Motor neuron (in vitro differentiated cells): ENCODE measurements at places on chromosomes 7 and 10.

GRCh38 chr10:56662765-56663447, 301.8 kb upstream of the ZWINT start:
- no peak for ATAC-seq

DNA sequence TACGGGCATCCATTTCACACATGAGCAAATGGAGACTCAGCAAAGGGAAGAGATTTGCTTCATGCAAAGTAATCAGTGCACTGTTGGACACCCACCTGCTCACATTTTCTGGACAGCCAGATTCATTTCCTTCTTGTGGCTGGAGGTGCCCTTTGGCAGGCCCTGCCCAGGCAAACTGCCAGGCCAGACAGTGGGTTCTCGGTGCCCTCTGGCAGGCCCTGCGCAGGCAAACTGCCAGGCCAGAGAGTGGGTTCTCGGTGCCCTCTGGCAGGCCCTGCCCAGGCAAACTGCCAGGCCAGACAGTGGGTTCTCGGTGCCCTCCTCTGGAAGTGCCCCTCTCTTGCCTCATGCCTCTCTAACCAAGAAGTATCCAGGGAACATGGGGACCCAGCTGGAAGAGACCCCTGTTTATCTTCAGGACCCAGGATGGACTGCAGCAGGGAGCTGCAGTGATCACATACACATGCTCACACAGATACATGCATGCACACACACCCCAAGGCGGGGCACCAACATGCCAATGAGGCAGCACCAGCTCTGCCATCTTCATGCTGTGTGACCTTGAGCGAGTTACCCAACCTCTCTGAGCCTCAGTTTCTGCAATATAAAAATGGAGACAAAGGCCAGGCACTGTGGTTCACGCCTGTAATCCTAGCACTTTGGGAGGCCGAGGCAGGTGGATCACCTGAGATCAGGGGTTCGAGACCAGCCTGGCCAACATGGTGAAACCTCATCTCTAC, 67.1 kb downstream of the OAT start:
- ATAC-seq = no peak

DNA sequence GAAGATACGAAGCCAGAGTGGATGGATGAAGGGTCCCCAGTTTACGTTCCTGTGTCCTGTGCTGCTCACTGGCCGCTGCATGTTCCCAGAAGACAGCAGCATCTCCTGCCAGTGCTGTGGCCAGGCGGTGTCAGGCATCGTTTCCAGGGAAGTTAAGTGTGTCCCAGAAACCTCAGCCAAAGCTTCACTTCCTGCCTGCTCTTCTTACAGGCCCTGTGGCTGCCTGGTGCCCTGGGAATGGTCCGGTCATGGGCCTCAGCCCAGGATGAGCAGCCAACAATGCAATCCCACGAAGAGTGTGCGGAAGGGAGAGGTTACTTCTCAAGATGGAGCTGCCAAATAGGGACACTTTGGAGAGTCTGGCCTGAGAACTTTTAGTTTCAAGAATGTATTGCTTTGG, 99.7 kb upstream of the TARP start:
- no peak for ATAC-seq

GRCh38 chr10:13865758-13866491, 279.2 kb downstream of the PRPF18 start:
- ATAC-seq = no peak

GRCh38 chr7:70466725-70467364, 665.1 kb upstream of the GALNT17 start:
- ATAC-seq = no peak

- no peak for ATAC-seq
These were observed 165.9 kb upstream of the NAMPT start for GRCh38 chr7:106450716-106451115.

- no peak for ATAC-seq
These were observed 61.8 kb upstream of the SP4 start for GRCh38 chr7:21365866-21366624.

GRCh38 chr7:125256446-125256845, 326.8 kb upstream of the POT1 start:
- no peak for ATAC-seq

DNA sequence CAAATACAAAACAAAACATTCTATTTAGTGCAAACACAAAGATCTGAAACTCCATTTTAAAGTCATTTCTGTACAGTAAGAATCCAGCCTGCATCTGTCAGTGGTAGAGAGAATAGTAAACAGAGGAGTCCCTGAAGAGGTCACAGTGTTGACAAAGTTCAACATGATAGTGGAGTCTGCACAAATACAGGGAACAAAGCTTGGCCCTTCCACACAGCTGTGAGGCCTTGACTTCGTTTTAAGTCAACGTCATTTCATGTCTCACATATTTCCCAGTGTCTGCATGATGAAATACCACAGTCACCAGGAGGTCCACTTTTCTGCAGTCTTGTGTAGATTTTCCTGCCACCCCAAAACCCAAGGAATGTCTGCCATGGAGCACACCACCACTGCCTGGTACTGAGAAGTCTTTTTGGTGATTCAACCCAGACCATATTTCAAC, 33.0 kb downstream of the CYP26A1 start:
- no peak for ATAC-seq

GRCh38 chr7:66376264-66376945, 171.3 kb downstream of the TPST1 start:
- no peak for ATAC-seq

DNA sequence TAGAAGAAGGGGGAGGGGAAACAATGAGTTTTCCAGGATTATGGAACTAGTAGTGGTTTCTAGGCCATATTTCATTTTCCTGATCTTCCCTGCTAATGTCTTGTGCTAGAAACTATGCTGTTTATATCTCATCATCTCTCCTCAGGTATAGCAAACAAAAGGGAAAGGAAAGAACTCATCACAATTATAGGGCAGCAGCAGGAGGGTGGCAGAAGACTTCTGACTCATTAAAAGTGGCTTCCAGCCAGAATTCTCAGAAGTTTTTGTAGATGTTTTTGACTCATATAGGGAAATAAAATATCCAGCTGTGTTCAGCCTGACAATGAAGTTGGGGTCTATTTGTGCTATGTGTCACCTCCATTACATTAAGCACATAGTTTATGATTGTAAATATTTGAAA, 6.5 kb downstream of the AHR start:
- ATAC-seq = no peak

GRCh38 chr7:23768022-23768421, 58.0 kb downstream of the STK31 start:
- ATAC-seq = no peak

DNA sequence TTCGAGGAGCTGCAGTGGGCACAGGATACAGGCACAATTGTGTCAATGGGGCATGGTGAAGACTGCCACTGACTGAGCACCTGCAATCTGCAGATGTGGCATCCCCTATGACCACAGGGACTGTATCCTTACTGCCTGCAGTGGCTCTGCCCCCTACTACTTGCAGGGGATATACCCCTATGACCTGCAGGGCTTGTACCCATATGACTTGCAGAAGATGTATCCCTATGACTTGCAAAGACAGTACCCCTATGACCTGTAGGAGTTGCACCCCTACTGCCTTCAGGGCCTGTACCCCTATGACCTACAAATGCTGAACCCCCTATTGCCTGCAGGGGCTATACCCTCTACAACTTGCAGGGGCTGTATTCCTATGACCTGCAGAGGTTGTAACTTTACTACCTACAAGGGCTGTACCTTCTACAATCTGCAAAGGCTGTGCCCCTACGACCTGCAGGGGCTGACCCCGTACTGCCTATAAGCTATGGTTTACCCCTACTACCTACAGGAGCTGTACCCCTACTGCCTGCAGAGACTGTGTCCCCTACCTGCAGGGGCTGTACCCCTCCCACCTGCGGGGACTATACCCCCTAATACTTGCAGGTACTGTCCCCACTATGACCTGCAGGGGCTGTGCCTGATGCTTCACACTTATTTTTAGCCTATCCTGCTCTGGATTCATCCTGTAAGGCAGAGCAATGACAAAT, 65.9 kb upstream of the ADAM12 start:
- no peak for ATAC-seq

DNA sequence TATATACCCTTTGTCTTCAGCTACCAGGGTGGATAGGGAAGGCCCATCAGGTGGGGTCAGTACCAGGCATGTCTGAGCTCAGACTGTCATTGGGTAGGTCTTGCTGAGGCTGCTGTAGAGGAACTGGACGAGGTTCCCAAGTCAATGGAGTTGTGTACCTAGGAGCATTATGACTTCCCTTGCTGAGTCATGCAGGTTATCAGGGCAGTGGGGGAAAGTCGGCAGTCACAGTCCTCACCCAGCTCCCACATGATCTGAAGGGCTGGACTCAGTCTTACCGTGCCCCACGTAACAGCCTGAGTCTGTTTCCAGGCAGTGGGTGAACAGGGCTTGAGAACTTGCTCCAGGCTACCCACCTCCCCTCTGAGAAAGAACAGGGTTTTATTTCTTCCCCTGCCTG, 260.8 kb upstream of the COBL start:
- no peak for ATAC-seq

GRCh38 chr7:70040970-70041766, 442.9 kb downstream of the AUTS2 start:
- no peak for ATAC-seq

DNA sequence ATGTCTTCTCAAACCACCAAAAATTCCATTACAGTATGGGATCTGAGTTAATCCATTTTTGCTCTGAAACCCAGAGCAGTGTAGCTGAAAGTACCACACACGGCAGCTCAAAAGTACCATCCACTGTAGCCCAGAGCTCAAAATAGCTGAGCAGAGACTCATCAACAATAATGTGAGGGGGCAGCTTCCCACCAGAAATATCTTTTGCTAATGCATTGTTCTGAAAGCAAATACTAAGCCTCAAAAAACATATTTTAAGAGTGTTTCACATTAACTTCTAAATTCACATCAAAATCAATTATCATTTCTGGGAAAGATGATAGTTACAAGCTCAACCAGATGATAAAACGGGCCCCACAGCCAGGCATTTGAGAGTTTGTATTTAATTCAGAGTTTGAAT, 73.7 kb downstream of the ABLIM1 start:
- ATAC-seq = no peak

DNA sequence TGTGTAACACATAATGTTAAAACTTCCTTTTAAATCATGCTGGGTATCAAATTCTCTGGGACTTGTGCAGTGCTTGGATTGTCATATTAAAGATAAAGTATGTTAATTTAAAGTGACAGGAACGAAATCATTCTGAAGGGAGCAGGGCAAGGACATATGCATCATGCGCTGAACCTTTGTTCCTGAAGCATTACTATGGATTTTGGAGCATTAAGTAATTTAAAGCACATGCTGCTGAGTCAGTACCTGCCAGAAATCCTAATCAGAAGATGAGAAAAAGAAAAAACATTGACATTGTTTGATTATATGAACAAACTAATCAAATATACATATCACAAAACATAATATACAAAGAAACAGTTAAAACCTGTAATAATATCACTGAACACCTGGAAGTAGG, 101.4 kb downstream of the MICU1 start:
- ATAC-seq = no peak

GRCh38 chr7:130865408-130866236, 131.6 kb upstream of the KLF14 start:
- no peak for ATAC-seq

DNA sequence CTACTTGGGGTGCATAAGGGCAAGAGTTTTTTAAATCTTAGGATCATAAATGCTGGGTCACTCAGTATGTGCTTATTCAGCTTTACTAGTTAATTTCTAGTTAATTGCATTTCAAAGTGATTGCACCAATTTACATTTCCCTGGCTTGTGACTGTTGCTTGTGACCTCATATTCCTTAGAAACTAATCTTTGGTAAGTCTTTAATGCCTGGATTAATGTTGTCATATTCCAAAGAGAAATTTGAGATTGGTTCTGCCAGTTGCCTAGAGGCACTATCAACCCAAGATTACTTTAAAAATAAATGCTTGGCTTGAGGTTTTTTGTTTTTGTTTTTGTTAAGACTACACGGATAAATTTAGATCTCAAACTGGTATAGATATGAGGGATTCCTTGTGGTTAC, 103.1 kb downstream of the ANK3 start:
- no peak for ATAC-seq

DNA sequence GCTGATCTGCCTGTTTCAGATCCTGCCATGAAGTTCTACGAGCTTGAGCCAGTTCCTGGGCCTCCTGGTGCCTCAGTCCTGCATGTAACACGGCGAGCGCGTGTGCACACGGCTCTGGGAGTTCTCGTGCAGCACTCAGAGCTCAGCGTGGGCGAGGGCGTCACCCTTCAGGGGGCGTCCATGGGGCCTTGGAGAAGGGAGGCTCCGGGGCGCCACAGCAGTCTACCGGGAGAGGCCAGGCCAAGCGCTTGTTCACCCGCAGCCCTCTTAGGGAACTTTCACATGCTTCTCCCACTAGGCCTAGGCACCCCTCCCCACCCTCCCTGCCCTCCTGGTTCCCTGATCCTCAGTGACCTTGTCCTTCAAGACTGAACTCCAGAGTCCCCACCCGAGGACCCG, 83.1 kb downstream of the BMS1 start:
- no peak for ATAC-seq

GRCh38 chr7:128909625-128910568, 612 bp downstream of the KCP start:
- peak; percentile 79 for ATAC-seq

DNA sequence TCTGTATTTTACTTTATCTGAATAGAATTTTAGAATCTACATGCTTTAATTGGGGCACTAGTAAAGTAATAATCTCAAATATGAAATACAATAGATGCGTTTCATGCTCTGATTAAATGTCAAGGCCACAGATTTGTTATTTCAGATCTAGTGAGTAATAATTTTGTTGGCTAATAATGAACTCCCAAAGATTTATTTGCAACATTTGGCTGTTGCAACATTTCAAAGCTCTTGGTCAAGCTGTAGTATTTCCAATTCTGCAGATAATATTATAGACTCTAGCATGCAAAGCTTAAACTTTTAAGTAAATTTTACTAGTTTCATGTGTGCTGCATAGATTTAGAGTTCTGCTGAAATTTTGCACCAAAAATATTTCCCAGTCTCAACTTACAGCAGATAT, 16.7 kb downstream of the LRRN3 start:
- no peak for ATAC-seq

GRCh38 chr7:42494736-42495135, 257.7 kb upstream of the GLI3 start:
- ATAC-seq = peak; percentile 36

DNA sequence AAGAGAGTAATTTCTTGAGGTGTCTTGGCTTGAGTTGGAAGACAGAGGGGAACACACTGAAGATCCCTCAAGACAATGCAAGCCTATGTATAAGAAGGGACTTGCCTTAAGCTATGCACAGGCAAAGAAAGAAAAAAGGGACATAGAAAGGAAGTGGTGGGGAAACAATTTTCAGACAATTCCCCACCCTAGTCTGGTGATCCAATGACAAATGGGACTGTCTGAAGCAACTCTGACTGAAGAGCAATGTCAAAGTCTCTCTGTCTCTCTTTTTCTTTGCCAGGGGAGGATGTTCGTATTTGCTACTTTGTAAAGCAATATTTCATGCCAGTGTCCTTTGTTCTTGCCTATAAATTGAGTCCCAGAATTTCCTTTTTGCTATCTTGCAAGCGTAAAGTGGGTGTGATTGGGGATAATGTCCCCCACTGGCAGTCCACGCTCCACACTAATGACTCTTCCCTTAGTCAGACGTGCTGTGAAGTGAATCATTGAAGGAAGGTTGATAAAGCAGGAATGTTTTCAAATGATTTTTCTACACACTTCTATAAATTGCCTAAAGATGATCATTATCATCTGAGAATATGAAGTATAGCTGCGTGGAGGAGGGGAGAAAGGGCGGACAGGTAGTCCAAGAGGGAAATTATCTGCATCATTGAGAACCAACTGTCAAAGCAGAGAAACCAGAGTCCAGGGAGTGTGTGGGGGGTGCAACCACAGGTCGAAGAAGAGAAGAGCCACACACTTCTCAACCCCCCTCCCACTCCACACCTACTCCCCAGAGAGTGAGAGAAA, 243.8 kb upstream of the ETV1 start:
- ATAC-seq = no peak

GRCh38 chr10:49606981-49607535, 3.1 kb upstream of the SLC18A3 start:
- no peak for ATAC-seq
